HCT116 (cell line): ENCODE measurements at places on chromosomes 3 and 15.

- no peaks in the 10 kb centered on the region for H3K36me3 ChIP-seq
- H3K4me3 ChIP-seq = no peak overlapping the region
- no peak overlapping the region for H3K27ac ChIP-seq
- DNase-seq = no peak
These were observed 325.2 kb upstream of the MEIS2 start for GRCh38 chr15:37425541-37425940.

GRCh38 chr15:64286473-64286872 lies 69.5 kb downstream of the CSNK1G1 start:
- no peak overlapping the region for H3K4me3 ChIP-seq
- no peak for DNase-seq
- H3K4me1 ChIP-seq = no peaks in the 10 kb centered on the region
- no peak overlapping the region for H3K27ac ChIP-seq
- H3K27me3 ChIP-seq = no peaks in the 10 kb centered on the region
- H3K36me3 ChIP-seq = no peaks in the 10 kb centered on the region

- H3K27me3 ChIP-seq = no peaks in the 10 kb centered on the region
- no peak for DNase-seq
- H3K36me3 ChIP-seq = peaks cover 3% of the 10 kb centered on the region; the same call in 1 of the 2 replicates
- H3K4me1 ChIP-seq = no peaks in the 10 kb centered on the region
- H3K27ac ChIP-seq = no peak overlapping the region
- no peak overlapping the region for H3K4me3 ChIP-seq
These were observed 22.4 kb downstream of the PLEKHO2 start for GRCh38 chr15:64864068-64864467.

DNA sequence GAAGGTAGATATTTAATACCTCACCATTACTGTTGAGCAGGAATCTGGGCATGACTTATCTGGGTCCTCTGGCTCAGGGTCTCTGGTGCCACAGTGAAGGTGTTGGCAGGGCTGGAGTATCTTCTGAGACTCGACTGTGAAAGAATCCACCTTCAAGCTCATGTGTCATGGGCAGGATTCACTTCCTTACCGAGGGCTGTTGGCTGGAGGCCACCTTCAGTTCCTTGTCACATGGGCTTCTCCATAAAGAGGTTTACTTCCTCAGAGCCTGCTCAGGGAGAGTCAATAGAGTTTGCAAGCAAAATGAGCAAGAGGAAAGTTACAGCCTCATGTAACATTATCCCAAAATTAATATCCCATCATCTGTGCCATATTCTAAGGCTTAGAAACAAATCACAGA lies 459.5 kb downstream of the NR2F2 start:
- no peaks in the 10 kb centered on the region for H3K4me1 ChIP-seq
- H3K36me3 ChIP-seq = no peaks in the 10 kb centered on the region
- H3K27ac ChIP-seq = no peak overlapping the region
- no peak overlapping the region for H3K4me3 ChIP-seq
- H3K27me3 ChIP-seq = no peaks in the 10 kb centered on the region

DNA sequence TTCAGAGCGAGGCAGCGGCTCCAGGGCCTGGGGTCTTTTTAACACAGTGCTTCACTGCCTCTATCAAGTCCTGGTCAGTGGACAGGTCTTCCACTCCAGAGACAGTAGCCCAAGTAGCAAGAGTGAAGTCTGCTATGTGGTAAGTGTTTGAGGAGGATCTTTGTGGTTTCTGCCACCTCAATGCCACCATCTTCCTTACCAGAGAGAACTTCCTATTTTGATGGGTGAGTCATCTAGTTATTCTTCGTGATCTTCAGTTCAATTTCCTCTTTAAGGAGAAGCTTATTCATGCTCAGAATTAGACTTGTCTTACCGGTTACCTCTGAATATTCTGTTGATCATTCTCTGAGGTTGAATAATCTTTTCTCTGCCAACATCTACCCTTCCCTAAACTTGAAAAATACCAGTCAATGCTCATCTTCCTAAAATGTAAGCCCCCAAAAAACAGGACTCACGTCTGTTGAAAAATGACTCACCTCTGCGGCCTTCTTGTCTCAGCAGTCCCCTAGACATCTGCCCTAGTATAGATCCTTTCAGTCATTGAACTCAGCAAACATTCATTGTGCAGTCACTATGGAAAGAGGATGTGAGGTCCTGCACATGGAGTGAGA lies 32.2 kb upstream of the BCL6 start:
- H3K36me3 ChIP-seq = no peaks in the 10 kb centered on the region
- no peaks in the 10 kb centered on the region for H3K27me3 ChIP-seq
- no peak overlapping the region for H3K27ac ChIP-seq
- DNase-seq = no peak
- no peak overlapping the region for H3K4me3 ChIP-seq
